ENCODE measurements at places on chromosomes 4 and X.
A peak's percentile ranks its signal among the peaks of the same experiment; 100 is the strongest.

DNA sequence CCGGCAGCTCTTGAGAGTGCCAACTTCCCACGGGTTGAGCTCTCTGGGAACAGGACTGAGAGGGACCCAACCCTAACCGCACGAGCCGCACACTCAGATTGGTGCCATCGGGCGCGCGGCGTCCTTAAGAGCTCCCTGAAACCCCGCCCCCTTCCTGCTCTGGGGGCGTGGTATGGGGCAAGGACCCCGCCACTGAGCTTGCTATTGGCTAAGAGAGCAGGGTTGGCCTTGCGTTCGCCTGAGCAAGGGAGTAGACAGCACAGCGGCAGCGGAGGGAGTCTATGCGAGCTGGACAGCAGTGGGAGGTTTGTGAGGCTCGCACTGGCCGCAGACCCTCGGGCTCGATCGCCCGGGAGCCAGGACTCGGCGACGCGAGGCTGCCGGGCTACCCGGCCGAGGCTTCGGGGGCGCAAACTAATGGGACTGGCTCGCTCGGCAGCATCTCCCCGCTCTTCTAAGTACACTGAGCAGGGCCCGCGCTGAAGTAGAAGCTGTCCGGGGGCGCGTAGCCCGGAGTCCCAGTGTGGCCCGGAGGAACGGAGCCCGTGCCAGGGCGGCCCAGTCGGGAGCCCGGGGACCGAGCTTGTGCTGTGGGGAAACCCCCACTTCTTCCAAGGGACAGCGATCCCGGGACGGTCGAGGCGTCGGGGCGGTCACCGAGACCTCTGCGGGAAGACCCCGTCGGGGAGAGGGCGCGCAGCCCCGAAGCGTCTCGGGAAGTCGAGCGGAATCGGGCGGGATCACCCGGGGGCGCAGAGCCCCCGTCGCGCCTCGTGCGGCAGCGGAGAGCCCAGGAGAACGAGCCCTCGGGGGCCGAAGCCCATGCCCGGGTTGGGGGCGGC is at the start of gene EFNB1:
EFNB1 (plus strand) TSS at position 282 of the 842 bp plus-strand sequence. CDS start 756 bp downstream, outside the sequence.
- DNase-seq, result peak; percentile 93

DNA sequence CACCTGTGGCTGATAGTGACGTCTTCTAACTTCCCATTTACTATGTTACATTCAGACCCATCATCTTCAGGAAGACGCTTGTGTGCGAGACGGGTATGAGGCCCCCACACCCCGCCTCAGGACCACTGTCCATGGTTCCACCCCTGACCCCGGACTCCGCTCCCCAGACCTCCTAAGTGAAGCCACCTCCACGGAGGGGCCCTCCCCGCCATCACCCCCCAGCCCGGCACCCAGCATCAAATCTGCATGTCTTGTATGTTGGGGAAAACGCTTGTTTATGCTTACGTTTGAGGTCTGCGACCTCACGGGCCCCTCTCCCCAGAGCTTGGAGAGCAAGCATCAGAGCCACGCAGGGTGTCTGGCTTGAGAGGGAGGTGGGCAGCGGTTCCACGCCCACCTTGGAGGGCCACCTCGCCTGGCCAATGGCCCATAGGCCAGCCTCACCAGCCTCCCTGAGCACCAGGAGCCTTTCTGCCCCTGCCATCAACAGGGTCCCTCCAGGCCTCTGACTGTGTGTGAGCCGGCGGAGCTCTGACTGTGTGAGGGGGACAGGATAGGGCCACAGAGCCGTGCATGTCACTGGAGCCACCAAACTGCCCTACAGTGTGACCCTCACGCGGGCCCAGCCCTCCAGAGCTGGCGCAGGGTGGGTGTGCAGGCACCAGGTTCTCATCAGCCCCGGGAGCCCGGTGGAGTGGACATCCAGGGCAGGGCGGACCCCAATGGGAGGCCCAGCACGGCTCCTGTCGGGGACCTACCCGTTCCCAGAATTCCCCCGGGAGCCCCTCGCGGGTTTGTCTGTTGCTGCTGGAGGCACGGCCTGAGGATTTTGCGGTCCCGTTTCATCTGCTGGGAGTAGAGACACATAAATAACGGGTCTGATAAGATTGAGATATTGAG is 88.4 kb upstream of the NKX1-1 start:
- DNase-seq, result no peak

DNA sequence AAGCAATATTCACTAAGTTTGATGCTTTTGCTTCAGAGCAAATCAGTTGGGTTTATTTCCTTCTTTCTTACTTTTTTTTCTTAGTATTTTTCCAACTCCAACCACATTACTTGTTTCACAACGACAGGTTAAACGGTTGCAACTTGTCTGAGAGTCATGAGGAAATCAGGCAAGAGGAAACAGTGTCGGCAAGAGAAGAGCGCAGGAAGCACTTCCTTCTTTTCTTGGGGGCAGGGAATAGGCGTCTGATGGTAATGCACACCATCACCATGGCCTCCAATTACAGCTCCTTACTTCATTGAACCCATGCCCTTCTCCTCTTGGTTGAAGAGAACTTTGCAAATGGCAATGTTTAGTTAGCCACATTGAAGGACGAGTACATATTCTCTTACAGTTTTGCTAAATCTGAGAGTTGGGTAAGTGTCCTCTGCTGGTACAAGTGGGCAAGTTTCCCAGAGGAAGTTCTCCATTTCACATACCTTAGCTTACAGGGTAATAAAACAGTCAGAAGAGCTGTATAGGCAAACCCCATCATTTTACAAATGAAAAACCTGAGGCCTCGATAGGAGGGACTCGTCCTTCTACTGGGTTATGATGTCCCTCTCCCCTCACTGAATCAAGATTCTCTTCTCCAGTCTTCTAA is 8.3 kb upstream of the CXCL8 start:
- no peak for DNase-seq

GRCh38 chr4:48904541-48905142 is 1.9 kb downstream of the OCIAD2 start:
- no peak for DNase-seq

DNA sequence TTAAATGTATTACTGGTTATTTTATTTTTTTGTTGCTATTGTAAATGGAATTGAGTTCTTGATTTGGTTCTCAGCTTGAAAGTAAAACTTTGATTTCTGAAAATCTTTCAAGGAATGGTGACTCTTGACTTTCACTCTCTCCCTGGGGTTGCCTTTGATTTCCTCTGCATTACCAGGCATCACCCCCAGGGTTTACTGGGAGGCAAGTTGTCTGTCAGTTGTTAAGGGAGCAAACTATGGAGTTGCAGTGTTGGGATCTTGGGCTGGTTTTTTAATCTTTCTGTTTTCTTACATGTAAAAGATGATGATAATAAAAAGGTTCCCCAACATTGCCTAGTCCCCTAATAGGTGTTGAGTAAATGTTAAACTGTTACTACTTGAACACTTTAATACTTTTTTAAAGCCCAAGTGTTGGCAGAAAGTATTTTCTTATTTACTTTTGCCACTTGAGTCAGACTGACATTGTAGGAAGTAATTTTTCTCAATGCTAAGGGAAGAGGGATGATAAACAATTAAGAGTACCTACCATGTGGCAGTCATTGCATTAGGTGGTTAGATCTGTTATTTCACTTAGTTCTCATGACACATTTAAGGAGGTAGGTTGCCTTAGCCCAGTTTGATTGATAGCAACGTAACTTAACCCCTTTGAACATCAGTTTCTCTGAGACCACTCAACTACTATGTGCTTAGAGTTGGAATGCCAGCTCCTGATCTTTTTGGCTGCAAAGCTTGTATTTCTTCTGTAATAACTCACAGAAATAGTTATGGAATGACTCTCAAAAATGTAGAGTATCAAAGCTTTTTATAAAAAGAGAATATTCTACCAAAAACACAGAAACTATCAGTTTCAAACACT is 67.1 kb downstream of the DCLK2 start:
- DNase-seq, result no peak

DNA sequence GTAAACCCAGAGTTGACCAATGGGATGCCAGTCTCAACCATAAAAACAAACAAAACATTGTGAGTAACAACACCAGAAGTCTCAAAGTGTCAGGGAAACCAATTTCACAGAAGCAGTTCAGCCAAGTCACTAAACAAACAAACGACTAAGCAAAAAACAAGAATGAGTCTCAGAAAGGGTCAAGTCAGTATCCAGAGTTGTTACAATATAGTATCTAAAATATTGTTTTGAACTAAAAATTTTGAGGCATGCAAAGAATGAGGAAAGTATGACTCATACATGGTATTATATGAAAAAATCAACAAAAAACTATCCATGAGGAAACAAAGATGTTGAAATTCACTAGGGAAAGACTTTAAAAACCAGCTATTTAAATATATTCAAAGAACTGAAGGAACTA is 70.6 kb downstream of the AR start:
- DNase-seq, result no peak

DNA sequence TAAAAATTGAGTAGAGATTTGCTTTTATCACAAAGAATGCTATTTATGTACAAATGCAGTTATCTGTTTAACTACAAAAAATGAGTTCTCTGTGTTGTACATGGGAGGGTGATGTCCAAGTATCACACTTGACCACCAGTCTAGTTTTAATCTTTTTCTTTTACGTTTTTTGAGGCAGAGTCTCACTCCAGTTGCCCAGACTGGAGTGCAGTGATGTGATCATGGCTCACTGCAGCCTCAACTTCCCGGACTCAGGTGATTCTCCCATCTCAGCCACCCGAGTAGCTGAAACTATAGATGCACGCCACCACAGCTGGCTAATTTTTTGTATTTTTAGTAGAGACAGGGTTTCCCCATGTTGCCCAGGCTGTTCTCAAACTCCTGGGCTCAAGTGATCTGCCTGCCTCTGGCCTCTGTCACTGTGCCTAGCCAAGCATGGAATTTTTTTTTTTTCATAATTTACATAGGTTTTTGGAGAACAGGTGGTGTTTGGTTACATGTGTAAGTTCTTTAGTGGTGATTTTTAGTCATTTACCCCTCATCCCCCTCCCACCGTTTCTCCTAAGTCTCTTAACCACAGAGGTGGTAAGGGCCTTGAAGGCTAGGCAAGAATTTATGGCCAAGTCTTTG is 47.9 kb upstream of the RPA4 start:
- DNase-seq, result no peak

- DNase-seq, result no peak
Measured at GRCh38 chr4:163958751-163959150, 464.3 kb downstream of the TMA16 start.

DNA sequence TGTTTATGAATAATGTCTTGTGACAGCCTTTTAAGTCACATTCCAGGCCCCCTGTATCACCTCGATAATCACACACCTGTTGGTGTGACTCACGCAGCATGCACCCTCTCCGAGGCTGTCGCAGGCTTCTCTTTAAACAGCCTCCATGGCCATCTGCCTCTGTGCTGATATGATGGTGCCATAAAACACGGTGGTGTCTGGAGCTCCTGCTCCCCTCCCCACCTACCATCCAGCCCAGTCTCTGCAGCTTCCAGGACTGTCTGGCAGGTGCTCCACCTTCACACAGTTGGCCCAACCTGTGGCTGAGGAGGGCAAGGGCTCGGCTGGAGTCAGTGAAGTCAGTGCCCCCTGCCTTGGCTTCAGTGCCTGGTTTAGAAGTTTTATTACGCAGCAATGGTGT is 173.8 kb upstream of the RPL34 start:
- DNase-seq, result no peak

- peak; percentile 13 for DNase-seq
Measured at GRCh38 chr4:46016306-46016705, 107.5 kb downstream of the GABRG1 start.

- no peak for DNase-seq
Measured at GRCh38 chrX:46693149-46693548, 65.8 kb downstream of the SLC9A7 start.

GRCh38 chrX:53438832-53439230 is 4.7 kb upstream of the HSD17B10 start:
- DNase-seq, result no peak

GRCh38 chr4:134174271-134174670 is 27.3 kb downstream of the PABPC4L start:
- no peak for DNase-seq

- no peak for DNase-seq
Measured at GRCh38 chr4:57639561-57640382, 529.6 kb upstream of the IGFBP7 start.
